ENCODE measurements at places on chromosomes 6 and 20. TPM values are rescaled to one million over a fixed set of nuclear protein-coding genes. Genes with fewer than 3 reads are reported as not detected.

- DNase-seq: no peak
These were observed 51.0 kb downstream of the NCOA6 start for GRCh38 chr20:34774449-34774848.

GRCh38 chr6:139577124-139577762 is 202.8 kb upstream of the CITED2 start:
- no peak for DNase-seq

Gene PTPRK
- total RNA-seq: 15.6 TPM

Gene HDGFL1
- 2.9 TPM for total RNA-seq

Gene HLA-DOA
- total RNA-seq: 0.72 TPM
